Panc1 (cell line): ENCODE measurements at places on chromosomes 6 and 20.

GRCh38 chr6:68333442-68333841 is 301.6 kb upstream of the ADGRB3 start:
- no peak for DNase-seq

DNA sequence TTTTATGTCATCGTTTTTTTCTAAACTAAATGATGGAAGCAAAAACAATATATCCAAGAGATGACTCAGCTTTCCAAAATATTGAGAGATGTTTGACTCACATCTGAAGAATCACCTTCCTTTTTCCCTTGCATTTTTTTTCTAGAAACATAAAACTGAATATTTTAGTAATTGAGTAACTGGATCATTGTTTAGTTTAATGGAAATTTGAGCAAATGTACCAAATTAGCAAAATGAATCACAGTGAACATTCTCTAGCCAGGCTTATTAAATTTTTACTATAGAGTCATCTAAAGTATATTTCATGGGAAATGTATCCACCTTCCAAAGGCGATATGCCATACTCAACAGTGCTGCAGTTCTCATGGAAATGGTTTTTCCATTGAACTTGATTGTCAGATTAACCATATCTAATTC is 145.5 kb downstream of the TENT5A start:
- no peak for DNase-seq

DNA sequence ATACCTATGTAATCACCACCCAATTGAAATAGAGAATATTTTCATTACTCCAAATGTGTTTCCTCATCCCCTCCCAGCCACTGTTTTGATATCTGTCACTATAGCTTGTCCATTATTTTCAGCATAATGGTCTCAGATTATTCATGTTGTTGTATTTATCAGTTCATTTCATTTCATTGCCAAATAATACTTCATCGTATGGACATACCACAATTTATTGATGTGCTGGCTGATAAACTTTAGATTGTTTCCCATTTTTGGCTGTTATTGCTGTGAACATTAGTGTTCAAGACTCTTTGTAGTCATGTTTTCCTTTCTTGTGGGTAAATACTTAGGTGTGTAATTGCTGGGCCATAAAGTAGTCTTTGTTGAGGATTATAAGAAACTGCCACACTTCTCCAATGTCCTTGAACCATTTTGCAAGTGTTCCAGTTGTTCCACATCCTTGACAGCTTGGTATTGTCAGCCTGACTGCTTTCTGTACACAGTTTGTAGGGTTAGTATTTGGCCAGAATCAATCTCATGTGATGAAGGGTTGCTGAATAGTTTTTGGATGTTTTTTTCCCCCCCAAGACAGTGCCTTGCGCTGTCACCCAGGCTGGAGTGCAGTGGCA is 44.3 kb downstream of the JARID2 start:
- no peak for DNase-seq

GRCh38 chr6:148285205-148285604 is 57.4 kb upstream of the SASH1 start:
- DNase-seq, result no peak

DNA sequence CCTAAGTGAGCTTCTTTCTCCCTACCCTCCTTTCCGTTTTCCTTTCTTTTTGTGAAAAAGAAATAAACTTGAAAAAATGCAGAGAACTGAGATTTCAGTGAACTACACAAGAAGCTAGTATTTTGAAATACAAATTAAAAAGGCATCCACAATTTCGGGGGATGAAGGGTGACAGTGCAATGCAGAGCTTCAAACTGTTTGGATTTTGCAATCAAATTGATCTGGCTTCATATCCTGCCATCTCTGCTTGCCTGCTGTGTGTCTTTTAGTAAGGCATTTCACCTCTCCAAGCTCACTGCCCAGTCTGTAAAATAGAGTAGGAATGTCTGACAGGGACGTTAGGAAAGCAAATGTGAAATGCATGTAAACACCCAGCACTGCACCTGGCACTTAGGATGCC is 258.0 kb downstream of the HACE1 start:
- no peak for DNase-seq

DNA sequence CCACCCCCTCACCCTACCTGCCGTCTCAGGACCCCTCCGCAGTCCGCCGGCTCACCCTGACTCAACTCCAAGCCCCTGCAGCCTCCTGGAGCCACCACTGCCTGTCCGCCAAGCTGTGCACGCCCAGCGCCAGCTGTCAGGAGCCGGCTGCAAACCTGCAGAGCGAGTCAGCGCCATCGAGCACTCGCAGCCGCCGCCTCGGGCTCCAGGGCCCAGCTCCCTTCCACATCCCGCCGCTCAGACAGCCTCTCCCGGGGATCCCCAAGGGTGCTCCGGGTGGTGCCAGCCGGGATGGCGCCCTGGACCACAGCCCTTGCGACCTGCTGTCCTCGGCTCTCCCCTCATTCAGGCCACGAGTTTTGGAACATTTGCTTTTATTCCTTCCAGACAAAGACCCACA is 4.3 kb downstream of the TNNC2 start:
- DNase-seq, result no peak

DNA sequence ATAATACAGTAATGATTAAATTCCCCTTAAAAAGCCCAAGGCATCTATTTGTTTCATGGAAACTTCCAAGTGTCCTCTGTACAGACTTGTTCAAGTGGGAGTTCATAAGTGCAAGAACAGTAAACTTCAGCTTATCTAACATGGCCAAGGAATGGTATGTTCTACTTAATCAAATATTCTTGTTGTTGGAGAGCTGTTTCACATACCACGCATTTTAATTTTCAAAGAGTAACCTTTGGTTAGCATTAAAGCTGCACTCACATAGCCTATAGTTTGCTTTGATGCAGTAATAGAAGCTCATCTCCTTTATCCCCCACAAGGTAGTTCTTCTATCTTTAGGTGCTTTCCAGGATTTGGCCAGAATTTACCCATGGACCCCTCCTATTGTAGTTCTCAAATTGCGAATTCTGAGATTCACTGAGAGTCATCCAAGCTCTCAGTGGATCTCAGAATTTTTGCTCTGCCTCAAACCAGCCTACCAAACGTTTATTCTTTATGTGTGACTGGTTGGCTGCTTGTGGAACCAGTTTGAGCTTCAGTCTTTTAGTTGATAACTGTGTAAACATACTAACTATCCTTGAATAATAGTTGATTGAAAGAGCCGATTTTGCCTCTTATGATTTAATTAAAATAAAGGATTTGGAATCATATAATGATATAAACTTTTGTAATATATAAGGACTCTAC is 668.0 kb upstream of the FLRT3 start:
- DNase-seq, result no peak

DNA sequence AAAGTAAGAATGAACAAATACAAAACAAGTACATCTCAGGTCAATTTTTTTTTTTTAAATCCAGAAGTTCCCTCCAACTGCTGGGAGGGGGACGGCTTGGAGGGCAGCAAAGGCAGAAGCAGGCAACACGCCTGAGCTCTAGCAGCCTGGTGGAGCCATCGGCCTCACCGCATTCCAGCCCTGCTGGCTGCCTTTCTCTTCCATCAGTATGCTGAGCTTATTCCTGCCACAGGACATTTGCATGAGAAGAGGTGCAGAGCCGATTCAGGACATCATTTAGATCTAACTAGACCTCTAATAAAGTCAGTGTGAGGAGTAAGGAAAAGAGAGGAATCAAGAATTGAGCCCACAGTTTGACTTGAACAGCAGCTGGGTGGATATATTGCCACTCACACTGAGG is 318.8 kb downstream of the ZFAND3 start:
- no peak for DNase-seq

- no peak for DNase-seq
Observed at GRCh38 chr6:137840252-137840651, 26.8 kb upstream of the TNFAIP3 start.

GRCh38 chr6:45054610-45055009 is 273.5 kb upstream of the RUNX2 start:
- no peak for DNase-seq

GRCh38 chr6:79431537-79431933 is 105.7 kb downstream of the LCA5 start:
- no peak for DNase-seq

DNA sequence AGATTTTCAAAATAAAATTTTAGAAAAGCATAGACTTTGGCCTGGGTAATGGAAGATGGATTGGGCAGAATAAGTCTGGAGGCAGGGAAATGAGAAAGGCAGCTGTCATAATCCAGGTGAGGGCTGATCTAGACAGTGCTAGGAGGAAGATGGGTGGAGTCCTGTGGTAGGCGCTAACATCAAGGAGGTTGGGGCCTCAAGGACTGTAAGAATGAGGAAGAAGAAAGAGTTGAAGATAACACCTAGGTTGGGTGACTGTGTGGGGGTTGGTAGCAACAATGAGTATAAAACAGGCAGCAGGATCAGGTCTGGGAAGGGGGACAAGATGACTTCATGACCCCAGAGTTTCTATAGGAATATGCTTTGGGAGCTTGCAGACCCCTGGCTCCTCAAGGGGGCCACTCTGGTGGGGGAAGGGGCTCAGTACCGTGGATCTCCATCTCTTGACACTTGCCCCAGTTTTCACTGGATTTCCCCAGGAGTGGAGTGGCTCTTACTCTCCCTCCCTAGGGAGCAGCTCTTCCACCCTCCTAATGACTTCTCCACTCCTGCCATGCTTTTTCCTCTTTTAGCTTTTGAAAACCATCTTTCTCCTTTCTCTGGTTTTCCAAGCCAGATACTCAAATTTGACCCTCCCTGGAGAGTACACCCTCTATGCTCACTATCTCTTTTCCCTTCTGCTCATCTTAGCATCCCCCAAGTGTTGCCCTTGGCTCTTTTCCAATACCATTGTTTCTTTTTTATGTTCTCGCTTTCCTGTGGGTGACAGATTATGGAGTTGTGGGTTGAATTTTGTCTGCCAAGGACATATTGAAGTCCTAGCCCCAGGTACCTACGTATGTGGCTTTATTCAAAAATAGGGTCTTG is 14.8 kb downstream of the TRIM31 start:
- no peak for DNase-seq

DNA sequence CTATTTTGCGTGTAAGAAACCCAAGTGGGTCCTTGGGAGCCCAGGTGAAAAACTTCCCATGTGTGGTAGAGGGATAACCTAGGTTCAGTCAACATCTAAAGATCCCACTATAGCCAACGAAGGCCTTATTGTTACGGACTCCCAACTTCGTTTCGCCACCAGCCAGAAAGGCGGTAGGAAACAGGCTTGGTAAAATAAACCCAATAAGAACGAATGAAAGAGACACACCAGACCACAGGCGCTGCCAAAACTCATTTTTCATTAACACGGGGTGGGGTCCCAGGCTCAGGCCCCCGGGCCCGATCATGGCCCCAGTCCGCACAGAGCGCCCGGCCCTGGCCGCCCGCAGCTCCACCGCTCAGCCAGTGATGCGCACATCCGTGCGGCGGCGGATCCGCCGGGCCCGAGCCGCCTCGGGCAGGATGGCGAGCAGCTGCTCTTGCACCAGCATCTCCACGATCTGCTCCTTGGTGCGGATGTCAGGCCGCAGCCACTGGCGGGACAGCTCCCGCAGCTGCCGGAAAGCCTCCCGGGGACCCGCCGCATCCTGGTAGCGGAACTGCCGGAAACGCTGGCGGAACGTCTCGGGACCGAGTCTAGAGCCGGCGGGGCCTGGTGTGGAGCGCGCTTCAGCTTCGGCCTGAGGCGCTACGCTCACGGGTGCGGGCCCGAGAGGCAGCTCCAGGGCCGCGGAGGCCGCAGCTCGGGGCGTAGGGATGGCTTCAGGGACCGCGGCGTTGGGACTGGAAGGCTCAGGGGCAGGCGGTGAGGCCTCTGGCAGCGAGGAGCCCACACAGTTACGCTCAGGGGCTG is 709 bp downstream of the SCAND1 start:
- no peak for DNase-seq

GRCh38 chr20:25116739-25117458 is 35.0 kb upstream of the VSX1 start:
- DNase-seq, result no peak

DNA sequence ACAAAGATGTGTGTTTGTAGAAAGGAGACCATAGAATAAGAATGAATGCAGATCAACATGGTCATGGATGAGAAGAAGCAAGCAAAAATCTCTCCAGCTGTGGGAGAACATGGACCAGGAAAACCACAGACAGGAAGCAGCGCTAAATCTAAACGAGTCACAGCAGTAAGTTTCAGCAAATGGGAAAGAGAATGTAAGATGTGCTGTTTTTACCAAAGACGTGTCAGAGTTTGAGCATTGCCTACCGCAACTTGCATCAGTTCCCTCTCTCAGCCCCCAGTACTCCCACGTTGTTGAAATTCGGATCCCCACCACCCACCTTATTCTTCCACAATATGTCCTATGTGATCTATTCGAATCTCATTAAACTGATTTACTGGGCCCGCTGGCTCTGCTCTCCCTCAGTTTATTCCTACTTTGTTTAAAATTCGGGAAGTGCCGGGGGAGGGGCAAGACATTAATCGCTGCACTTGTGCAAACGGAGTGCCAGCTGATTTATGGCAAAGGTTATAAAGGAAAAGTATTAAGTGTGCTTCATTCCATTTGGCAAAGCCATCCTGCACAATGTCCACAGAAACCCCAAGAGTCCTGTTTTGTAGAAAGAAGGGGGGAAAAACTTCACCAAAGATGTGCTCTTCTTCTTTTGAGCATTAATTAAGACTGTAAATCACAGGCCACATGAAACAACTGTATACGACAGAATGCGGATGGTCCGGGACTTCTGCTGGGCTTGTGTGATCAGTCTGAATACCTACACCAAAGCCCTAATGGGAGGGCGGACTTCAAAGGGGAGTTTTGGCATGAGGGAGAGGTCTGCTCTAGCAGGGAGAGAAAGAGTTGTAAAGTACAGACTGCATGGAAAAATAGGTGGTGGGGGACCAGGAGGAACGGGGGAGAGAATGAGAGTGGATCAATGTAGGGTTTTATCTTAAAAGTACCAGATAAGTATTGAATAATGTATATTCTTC is 59.1 kb upstream of the PRDM1 start:
- DNase-seq, result no peak

DNA sequence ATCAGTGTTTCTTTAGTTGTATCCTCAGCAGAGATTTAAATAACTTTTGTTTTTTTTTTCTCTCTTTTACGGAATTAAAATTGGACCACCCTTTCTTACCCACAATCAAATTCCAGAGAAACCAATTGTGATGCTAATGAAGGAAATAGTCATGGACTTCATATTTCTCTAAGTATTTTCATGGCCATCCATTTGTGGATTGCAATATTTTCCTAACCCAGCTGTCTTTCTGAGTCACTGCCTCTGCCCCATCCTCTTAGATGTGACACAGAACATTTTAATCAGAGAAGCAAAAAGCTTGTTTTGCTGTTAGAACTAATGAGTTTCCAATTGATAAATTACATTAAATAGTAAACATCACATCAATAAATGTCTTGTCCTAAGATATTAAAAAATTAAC is 405.5 kb upstream of the ADGRB3 start:
- DNase-seq, result no peak

GRCh38 chr6:159996087-159996622 is 27.3 kb downstream of the IGF2R start:
- DNase-seq, result no peak
